ENCODE measurements at places on chromosomes 6 and 20.

- DNase-seq, result peak; percentile 60
Observed at GRCh38 chr20:50189681-50190250, 864 bp upstream of the CEBPB start.

GRCh38 chr20:32289661-32290431, 12.4 kb downstream of the KIF3B start:
- no peak for DNase-seq

- no peak for DNase-seq
Observed at GRCh38 chr6:148218542-148219258, 123.9 kb upstream of the SASH1 start.

DNA sequence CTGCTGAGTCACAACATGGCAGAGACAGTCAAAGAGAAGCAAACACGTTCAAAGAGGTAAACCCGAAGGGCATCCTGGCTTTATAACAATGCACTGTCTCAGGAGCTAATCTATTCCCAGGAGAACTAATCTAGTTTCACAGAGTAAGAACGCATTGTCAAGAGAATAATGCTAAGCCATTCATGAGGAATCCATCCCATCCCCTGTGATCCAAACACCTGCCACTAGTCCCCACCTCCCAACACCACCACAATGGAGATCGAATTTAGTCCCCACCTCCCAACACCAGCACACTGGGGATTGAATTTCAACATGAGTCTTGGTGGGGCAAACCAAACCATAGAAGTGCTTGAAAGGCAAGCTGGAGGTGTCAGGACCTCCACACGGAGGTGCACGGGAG, 231.5 kb upstream of the ID4 start:
- peak; percentile 19 for DNase-seq

DNA sequence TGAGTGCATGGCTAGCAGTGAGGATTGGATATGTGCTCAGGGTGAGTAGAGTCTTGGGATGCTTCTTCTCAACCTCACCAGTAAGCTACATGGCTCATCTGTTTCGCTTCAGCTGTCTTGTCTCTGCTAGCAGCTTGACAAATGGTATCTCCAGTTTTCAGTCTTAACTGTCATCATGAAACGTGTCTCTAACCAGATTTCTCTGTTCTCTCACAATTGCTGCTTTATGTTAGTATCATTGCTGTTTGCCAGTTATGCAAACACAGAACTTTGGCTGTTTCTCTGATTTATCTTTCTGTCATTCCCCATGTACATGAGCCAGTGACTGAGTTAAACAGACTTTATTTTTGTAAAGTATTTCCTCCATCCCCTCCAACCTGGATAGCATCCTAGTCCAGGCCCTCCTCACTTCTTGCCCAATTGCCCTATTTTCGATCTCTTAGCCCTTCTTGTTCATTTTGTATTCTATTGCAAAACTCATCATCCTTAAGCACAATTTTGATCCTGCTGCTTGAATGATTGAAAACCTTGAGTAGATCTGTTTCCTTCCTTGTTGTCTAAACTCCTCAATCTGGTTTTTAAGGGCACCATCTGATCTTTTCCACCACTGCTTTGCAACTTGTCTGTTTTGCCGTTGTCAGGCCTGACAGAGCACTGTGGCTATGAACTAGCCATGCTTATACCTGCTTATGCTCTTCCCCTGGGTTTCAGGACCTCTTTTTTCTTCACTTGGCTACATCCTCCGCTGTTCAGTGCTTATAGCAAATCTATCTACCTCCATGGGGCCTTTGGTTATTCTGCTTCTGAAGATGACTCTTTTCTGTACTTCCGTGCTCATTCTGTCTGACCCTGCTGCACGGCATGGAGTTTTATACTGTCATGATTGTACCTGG, 37.7 kb upstream of the ADIG start:
- DNase-seq, result no peak

DNA sequence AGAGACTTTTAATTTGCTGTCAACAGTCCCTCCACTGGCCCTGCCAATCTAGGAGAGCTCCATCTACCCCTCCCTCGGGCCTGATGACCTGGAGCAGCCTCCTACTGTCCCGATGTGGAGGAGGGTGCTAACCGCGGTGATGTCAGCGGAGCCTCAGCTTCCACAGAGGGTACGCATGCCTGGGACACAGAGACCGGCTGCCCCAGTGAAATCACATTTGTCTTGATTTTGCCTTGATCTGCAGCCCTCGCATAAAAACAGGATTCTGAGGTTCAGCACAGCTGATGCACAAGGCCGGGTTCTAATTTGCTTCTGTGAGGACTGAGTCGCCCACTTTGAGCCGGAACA, 77.6 kb downstream of the STK35 start:
- DNase-seq, result no peak

- no peak for DNase-seq
Observed at GRCh38 chr20:24479595-24479994, 10.2 kb downstream of the SYNDIG1 start.

DNA sequence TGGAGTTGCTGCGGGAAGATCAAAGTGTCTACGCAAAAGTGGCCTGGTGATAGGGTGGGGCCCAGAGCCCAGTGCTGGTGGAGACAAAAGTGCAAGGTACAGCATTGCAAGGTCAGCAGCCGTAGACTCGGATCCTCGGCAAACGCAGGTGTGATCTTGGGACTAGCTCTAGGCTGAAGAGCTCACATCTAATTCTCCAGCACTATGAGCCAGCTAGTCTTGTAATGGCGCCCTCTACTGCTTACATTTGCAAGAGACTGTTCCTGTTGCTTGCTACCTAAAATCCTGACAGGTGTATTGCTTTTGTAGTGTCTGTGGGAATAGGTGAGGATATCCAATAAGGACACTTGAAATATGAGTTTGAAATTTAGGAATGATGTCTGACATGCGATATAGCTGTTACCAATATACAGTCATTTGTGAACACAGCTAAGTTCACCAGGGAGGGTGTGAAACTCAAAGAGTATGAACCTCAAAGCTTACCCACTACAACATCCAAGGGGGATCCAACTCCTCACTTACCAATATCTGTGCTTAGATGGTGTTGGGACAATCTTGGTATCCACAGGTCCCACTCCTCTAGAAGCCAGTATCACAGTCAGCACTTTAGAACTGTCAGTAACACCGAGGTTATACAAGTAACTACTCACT, 58.4 kb downstream of the PDE7B start:
- peak; percentile 26 for DNase-seq

DNA sequence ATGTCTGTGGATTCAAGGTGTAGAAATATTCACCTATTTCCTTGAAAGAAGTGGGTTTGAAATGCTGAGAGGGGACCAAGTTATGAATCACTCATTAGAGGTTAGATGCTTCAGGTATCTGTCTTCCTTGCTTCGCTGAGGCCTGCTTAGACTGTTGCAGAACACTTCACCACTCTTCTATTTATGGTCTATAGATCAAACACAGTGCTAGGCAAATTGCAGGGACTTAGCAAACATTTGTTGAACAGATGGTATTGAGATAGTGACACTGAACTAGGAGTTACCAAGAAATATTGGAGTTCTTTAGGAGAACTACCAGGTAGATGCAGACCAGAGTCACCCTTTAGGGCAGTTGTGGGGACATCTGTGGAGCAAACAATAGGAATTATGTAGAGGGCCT, 123.8 kb downstream of the RFPL4B start:
- DNase-seq, result no peak

GRCh38 chr6:8299034-8299433, 136.3 kb downstream of the SLC35B3 start:
- no peak for DNase-seq

DNA sequence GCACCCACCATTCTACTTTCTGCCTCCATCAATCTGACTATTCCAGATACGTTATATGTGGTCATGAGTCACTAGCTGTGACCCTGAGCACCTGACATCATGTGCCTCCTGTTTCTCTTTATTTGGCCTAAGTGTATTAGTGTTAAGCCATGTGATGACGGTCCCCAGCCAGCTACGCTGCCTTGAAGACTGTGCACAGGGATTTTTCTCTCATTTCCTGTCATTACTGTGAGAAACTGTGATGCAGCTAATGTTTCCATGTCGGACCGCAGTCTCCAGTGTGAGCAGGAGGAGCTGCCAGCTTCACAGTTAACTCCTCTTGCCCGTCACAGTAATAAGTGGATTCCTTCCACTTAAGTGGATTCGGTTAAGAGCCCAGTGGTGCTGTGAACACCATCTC, 9.9 kb upstream of the SPATS1 start:
- DNase-seq, result no peak

DNA sequence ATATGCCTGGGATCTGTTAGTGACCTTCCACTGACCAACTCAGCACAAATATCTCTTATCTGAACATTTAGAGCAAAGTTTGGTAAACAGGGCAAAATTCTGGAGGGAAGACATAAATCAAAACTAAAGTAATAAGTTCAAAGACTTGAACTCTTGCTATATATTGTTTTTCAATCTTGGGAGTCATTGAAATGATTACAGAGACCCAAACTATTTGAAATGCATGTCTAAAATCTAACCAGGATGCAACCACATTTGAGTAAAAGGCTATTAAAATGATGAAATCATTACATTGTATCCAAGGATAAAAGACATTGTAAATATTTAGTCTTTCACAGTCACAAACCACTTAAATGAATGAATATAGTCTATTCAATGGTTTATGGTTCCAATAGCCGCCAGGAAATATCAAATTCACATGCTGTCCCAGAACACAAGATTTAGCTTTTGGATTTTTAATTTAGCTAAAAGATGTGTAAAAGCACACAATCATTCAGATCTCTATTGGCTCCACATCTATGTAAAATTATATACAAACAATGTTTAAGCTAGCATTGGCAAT, 256.6 kb upstream of the EPHA7 start:
- peak; percentile 33 for DNase-seq

DNA sequence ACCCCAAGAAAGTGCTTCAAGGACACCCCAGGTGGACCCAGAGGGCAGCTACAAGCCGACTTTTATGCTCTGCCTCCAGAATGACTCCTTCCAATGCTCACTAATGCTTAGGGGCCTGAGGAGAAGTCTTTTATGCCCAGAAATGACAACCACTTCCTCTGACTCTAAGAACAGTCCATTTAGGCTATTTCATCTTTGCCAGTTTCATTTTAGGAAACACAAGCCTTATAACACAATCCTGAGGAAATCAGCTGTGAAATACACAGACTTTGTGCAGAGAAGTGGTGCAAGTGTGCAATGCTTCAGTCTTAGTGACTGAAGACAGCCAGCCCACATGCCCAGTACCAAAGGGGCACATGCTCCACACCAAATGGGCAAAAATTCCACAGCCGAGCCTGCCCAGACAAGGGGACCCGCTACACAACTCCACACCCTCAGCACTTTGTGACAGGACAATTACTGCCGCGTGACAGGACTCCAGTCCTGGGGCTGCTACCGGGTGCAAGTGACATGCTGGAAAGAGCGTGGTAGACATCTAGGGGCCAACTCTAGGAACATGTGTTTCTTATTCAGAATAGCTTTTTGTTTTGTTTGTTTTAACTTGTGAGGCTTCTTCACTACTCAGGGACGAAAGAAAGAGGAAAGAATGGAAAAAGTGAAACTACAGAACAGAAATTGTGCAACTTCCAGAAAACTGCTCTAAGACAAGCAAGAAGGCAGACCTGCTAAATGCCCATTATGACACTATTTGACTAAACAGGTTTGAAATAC, 28.2 kb upstream of the PLAGL1 start:
- DNase-seq, result no peak

Data from NCI-H1930 (cell line).